ENCODE measurements at places on chromosomes 16 and 17.

GRCh38 chr17:67056746-67057490 lies 12.6 kb downstream of the CACNG1 start:
- no peak for DNase-seq

DNA sequence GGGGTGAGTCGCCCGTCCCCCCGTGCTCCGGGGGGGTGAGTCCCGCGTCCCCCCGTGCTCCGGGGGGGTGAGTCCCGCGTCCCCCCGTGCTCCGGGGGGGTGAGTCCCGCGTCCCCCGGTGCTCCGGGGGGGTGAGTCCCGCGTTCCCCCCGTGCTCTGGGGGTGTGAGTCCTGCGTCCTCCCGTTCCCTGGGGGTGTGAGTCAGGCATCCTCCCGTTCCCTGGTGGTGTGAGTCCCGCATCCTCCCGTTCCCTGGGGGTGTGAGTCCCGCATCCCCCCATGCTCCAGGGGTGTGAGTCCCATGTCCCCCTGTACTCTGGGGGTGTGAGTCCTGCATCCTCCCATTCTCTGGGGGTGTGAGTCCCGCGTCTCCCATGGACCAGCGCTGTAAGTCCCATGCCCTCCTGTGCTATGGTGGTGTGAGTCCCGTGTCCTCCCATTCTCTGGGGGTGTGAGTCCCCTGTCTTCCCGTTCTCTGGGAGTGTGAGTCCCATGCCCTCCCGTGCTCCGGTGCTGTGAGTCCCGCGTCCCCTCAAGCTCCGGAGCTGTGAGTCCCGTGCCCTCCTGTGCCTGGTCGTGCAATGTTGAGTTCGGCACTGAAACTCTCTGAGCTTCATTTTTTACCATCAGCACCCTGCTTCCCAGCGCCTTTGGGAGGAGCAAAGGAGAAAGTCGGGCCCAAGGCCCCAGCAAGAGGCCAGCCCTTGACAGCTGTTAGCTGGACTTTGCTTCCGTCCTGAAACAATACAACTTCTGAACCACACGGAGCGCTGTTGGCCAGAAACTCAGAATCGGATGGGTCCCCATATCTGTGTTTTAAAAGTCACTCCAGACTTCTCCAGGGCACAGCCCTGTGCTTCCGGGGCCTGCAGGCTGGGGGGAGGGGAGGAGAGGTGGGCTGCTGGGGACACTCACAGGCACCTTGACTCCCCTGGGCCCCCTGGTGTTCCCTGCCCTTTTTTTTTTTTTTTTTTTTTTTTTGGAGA lies 11.5 kb upstream of the ZC3H18 start:
- no peak for DNase-seq

- no peak for DNase-seq
Observed at GRCh38 chr17:73588301-73588846, 55.9 kb downstream of the SDK2 start.

DNA sequence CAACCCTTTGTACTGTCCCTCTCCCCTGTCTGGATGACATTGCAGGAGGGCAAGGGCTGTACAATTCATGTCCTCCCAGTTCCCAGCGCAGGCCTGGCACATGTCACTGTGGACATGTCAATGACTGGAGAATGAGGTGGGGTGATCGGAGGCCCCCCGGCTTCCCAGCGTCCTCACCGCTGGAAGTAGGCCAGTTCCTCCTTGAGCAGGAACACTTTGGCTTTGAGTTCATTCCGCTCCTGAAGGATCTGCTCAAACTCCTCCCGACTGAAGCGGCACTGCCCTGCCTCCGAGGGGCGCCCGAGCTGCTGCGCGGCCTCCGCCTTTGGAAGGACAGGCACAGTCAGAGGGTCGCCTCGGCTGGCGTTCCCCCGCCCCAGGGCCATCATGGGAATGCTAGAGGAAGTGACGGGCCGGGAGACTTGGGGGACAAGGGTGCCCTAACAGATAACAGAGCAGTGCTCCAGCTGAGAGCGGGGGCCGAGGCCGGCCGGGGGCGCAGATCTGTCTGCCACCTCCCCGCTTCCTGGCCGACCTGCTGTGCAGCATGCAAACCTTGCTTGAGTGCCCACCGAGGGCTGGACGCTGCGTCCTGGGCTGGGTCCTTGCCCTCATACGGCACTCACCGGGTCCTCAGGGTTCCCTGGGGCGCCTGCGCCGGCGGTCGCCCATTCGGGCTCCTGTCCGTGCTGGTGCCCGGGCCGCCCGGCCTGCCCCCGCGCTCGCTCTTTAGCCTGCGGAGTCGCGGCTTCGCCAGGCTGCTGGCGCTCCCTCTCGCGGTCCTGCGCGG lies 1.3 kb downstream of the RILP start:
- DNase-seq: no peak

DNA sequence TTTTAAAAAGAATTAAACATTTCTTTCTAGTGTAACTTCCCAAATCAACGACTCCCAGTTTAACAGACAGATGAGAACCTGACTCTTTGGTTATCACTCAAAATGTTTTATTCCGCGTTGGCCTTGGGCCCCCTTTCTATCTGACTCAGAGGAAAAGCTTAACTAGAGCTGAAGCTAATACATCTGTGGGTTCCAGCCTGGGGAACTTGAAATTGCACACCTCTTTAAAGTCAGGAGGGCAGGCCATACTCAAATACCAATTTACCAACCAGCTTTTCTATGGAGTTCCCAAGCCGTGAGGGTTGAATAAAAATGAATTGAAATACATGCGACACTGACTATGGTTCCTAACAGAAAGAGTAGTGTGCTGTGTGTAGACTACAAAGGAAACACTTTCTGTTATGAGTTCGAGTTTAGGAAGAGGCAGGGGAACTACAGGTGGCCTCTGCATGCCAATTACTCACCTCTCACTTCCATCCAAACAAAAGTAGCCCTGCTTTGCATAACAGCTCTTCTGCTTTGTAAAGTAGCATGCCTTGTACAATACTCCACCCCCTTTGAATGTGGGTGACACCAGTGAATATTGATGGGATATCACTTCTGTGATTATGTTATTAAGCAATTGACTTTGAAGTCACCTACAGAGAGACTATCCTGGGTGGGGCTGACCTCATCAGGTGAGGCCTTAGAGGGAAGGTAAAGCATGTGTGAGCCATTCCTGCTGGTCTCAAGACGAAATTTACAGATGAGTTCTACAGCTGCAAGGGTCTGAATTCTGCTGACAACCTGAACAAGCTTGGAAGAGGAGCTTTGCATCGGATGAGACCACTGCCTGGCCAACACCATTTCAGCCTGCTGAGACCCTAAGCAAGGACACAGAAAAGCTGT lies 92.1 kb downstream of the WDR59 start:
- no peak for DNase-seq

DNA sequence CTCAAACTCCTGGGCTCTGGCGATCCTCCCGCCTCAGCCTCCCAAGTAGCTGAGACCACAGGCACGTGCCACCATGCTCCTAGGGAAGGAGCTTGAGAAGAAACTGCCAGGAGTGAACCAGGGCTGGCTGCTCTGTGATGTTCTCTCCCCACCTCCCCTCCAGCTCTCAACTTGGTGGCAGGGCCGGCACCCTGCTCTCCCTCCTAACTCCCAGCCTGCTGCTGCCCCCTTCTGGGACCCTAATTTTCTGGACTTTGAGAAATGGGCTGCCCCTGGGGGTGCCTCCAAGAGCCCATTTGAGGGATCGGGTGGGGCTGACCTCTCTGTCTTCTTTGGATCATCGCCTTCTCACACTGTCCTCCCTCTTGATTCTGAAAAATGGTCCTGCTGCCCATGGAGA lies 14.9 kb upstream of the STAT3 start:
- no peak for DNase-seq

- DNase-seq: no peak
Observed at GRCh38 chr16:69234460-69234859, 47.5 kb downstream of the SNTB2 start.

DNA sequence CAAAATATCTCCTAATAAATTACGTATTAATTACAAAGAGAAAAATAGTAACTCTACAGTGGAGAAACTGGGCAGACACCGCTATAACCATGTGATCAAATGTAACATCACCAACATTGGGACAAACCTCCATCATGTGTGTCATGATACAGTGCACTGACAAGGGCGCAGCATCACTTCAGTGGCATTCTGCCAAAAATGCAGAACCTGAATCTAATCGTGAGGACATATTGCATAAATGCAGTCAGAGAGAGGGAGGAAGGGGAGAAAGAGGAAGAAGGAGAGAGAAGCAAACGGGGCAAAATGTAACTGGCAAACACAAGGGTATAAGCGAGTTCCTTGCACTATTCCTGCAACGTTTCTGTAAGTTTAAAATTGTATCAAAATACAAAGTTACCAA lies 74.2 kb upstream of the MARCHF10 start:
- no peak for DNase-seq

- peak; percentile 31 for DNase-seq
Observed at GRCh38 chr16:67562918-67563707, 787 bp downstream of the CTCF start.

- no peak for DNase-seq
Observed at GRCh38 chr17:80146121-80147034, 550 bp downstream of the EIF4A3 start.

DNA sequence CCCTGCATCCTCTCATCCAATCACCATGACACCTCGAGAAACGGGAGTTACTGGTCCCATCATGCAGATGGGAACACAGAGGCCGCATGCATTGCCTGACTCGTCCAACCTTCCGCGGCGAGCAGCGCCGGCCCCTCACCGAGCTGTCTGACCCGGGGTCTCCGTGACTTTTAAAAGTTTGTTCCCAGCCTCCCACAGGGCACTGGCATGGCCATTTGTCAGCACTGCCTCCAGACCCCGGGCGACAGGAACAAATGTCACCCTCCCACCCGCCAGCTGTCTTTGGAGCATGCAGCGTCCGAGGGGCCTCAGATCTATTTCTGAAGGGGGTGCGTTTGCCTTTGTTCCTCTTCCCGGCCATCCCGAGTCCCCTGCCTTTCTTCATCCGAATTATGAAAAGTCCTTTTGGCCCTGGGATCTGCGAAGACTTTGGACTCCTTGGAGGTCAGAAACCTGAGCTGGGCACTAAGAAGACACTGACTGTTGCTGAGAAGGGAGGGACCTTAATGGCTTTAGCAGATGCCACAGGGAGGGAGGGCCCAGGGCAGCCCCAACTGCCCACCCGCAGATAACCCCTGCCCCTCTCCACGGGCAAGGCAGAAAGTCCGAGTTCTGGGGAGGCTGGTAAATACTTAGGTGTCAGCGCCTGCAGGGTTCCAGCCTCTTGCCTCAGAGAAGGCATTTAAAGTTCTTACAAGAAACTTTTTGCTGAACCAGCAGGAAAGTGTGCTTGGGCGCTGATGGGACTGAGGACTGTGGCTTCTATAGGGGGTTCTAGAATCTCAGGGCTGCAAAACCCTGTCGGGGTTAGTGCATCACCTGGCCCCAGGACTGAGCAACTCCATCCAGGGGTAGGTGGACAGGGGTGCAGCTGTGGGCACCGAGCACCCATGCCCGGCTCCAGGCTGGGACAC lies 348.1 kb downstream of the FOXL1 start:
- no peak for DNase-seq

DNA sequence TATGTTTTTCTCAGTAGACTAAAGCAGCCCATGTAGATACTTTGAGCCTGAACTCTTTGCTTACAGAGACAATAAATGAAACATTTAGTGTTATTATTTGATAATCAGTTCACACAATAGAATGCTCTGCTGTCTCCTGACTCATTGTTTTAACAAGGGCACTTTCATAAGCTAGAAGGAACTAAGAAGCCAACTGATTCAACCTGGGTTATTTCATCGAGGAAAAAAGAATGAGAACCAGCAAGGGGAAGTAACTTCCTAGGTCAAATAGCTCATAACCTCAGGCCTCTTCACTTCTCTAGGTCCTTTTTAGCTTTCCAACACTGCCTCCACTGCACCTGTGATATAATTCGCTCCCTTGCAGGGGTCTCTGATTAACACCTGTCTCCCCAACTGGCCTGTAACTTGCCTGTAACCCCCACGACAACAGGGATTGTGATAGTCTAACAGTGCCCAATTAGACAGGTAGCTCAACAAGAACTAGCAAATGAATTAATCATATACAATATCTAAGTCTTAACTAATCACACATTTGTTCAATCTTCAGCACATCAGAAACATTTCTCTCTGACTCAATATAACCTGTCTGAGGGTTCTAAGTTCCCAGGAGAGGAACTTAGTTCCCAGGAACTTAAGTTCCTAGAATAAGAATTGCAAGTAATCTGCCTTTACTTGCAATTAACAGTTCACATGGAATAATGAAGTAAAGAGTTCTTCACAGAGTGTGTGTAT lies 34.8 kb downstream of the RFFL start:
- no peak for DNase-seq

GRCh38 chr16:57289391-57290257 lies 5.2 kb upstream of the PLLP start:
- DNase-seq: no peak

- peak; percentile 43 for DNase-seq
Observed at GRCh38 chr16:7246578-7246977, 86.1 kb upstream of the RBFOX1 start.

GRCh38 chr16:81562174-81562849 lies 117.7 kb downstream of the CMIP start:
- DNase-seq: no peak

- no peak for DNase-seq
Observed at GRCh38 chr16:88792078-88792550, 7.1 kb upstream of the PIEZO1 start.

DNA sequence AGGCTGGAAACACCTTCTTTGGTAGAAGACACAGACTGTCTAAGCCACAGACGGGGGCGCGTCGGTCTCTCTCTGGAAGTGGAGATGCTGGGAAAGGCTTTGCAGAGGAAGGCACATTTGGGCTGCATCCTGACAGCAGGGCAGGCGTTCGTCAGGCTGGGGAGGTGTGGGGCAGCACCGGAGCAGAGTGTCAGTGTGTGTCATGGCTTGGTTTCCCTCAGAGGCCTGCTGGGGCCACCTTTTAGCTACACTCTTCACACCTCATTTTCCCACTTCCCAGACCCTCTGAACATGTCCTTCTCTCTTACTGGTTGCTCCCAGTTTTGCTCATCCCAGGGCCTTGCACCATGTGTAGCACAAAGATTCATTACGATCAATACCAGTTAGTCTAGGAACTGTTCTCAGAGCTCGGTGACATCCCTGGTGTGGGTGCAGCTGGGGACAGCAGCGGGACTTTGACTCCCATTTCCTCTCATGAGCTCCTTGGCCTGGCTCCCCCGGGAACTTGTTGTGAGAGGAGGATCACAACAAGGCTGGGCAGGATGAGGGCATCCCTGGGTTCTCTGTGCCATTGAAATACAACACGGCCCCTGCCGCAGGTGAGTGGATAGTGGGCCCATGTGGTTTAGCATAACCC lies 33.1 kb downstream of the SMARCE1 start:
- no peak for DNase-seq
